ENCODE measurements at places on chromosomes 12 and 14. TPM values are rescaled to one million over a fixed set of nuclear protein-coding genes. Genes with fewer than 3 reads are reported as not detected.

- H3K4me3 ChIP-seq, result no peak overlapping the region
- H3K27me3 ChIP-seq, result no peaks in the 10 kb centered on the region
- DNase-seq, result no peak
- no peaks in the 10 kb centered on the region for H3K36me3 ChIP-seq
- H3K4me1 ChIP-seq, result no peaks in the 10 kb centered on the region
Observed at GRCh38 chr12:101097829-101098580, 112.0 kb downstream of the SLC5A8 start.

DNA sequence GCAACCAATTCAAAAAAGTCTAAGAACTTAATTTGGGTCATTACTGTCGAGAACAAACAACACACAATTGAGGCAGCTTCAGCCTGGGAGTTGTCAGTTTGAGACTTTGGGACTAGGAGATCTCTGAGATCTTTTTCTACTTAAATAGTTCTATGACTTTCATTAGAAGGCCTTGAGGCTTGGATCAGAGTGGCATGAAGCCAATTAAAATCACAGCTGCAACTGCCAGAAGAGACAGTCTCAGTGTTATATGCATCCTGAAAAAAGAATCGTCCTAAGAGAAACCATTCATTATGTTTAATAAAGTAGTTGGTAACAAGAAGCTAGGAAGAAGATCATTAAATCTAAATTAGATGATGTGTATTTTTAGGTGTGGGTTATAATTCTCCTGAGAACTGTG lies 170.8 kb upstream of the RASSF8 start:
- no peak overlapping the region for H3K27ac ChIP-seq
- no peaks in the 10 kb centered on the region for H3K27me3 ChIP-seq
- no peak overlapping the region for H3K4me3 ChIP-seq
- no peak for DNase-seq
- no peaks in the 10 kb centered on the region for H3K4me1 ChIP-seq

GRCh38 chr12:575948-576614 lies 87.2 kb downstream of the NINJ2 start:
- peak overlapping the region; percentile 61 for H3K4me3 ChIP-seq
- no peaks in the 10 kb centered on the region for H3K27me3 ChIP-seq
- peak; percentile 85 for DNase-seq
- H3K36me3 ChIP-seq, result no peaks in the 10 kb centered on the region

- no peak for DNase-seq
- H3K36me3 ChIP-seq, result no peaks in the 10 kb centered on the region
- peaks cover 2% of the 10 kb centered on the region for H3K27me3 ChIP-seq
- H3K4me3 ChIP-seq, result no peak overlapping the region
Observed at GRCh38 chr12:55467836-55468235, 2.1 kb downstream of the OR6C70 start.

- DNase-seq, result no peak
- no peaks in the 10 kb centered on the region for H3K36me3 ChIP-seq
- H3K4me3 ChIP-seq, result no peak overlapping the region
- peaks cover 30% of the 10 kb centered on the region for H3K4me1 ChIP-seq
- no peaks in the 10 kb centered on the region for H3K27me3 ChIP-seq
Observed at GRCh38 chr14:92560106-92560865, 46.7 kb downstream of the RIN3 start.

- peaks cover 29% of the 10 kb centered on the region for H3K36me3 ChIP-seq
- peaks cover 4% of the 10 kb centered on the region for H3K4me1 ChIP-seq
- H3K27me3 ChIP-seq, result no peaks in the 10 kb centered on the region
- DNase-seq, result no peak
- no peak overlapping the region for H3K27ac ChIP-seq
- no peak overlapping the region for H3K4me3 ChIP-seq
Observed at GRCh38 chr14:63616015-63616414, 25.7 kb downstream of the WDR89 start.

DNA sequence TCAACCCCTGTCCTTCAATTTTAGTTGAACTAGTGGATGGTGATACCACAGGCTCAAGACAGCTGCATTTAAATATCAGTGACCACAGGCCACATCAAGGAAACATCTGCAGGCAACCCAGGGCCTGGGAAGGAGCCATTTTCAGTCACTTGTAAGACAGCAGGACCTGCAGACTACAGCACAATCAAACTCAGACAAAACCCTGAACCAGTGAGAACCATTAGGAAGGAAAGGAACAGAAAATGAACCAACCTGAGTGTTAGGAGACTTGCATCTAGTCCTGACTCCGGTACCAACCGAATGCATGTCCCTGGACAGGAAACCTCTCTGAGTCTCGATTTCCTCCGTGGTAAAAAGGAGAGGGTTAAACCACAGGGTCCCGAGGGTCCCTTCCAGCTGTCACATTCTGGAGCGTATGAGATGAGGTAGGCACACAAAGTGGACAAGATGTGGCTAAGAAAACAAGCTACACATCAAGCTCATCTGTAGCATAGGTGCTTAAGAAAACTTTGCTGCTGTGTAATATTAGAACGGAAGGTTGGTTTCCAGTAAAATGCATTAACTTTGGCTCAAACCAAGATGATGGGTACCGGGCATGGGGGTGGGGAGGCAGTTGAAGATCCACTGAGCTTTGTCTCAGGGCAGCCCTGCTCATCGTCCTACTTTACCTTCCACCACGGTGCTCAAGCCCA lies 1.6 kb upstream of the CDKN1B start:
- H3K27ac ChIP-seq, result peak overlapping the region; percentile 98
- peak; percentile 77 for DNase-seq
- H3K4me1 ChIP-seq, result peaks cover 57% of the 10 kb centered on the region
- H3K4me3 ChIP-seq, result peak overlapping the region; percentile 95
- peaks cover 27% of the 10 kb centered on the region for H3K36me3 ChIP-seq

DNA sequence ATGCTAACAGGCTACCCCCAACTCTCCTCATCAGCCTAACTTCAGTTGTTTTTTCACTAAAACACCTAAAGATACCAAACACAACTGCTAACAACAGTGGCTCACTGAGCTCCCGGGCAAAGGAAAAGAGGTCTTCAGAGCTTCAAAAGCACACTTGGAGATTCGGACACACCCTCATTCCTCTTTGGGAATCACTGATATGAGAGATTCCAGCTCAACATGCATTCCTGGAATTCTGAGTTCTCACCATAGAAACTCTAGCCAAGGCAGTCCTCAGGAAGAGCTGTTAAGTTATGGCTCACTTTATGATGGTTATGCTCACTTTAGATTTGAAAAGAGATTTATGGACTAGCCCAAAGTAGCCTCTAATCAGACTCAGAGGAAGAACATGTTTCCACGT lies 40.1 kb downstream of the STXBP6 start:
- H3K27me3 ChIP-seq, result no peaks in the 10 kb centered on the region
- H3K27ac ChIP-seq, result no peak overlapping the region
- H3K4me1 ChIP-seq, result no peaks in the 10 kb centered on the region
- H3K36me3 ChIP-seq, result no peaks in the 10 kb centered on the region
- DNase-seq, result no peak

DNA sequence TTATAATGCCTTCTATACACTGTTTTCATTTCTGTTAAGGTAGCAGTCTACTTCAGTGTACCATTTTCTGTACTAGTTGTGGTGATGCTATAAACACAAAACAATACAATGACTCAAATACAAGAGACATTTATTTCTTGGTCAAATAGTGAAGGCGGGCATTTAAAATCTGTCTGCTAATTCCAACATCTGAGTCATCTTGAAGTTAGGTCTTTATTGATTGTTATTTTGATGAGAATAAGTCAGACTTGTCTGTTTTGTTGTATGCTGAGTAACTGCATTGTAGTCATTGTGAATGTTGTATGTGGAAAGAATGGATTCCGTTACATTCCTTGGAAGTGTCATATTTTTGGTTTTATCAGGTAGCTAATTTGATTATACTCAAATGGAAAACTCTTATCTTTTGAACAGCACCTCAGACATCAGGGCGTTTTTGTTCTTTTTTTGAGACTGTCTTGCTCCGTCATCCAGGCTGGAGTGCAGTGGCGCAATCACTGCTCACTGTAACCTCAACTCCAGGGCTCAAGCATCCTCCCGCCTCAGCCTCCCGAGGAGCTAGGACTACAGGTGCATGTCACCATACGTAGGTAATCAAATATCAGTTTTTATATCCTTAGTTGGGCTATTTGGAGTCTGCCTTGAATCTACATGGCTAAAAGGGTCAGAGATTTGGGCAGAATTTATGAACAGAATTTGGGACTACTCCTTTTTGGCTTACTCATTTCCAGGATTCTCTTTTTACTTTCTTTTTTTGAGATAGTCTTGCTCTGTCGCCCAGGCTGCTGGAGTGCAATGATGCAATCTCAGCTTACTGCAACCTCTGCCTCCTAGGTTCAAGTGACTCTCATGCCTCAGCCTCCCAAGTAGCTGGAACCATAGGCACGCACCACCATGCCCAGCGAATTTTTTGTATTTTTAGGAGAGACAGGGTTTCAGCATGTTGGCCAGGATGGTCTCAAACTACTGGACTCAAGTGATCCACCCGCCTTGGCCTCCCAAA lies 56.8 kb downstream of the PAPLN start:
- no peak for DNase-seq
- H3K36me3 ChIP-seq, result peaks cover 6% of the 10 kb centered on the region
- no peaks in the 10 kb centered on the region for H3K27me3 ChIP-seq
- no peaks in the 10 kb centered on the region for H3K4me1 ChIP-seq
- H3K4me3 ChIP-seq, result no peak overlapping the region

- H3K27me3 ChIP-seq, result peaks cover 2% of the 10 kb centered on the region
- no peaks in the 10 kb centered on the region for H3K4me1 ChIP-seq
- no peak overlapping the region for H3K27ac ChIP-seq
Observed at GRCh38 chr12:95532851-95533250, 18.4 kb downstream of the USP44 start.

- no peak overlapping the region for H3K4me3 ChIP-seq
- H3K27me3 ChIP-seq, result no peaks in the 10 kb centered on the region
- no peaks in the 10 kb centered on the region for H3K4me1 ChIP-seq
- H3K27ac ChIP-seq, result no peak overlapping the region
- no peak for DNase-seq
Observed at GRCh38 chr12:42804928-42805327, 215.4 kb upstream of the PRICKLE1 start.

DNA sequence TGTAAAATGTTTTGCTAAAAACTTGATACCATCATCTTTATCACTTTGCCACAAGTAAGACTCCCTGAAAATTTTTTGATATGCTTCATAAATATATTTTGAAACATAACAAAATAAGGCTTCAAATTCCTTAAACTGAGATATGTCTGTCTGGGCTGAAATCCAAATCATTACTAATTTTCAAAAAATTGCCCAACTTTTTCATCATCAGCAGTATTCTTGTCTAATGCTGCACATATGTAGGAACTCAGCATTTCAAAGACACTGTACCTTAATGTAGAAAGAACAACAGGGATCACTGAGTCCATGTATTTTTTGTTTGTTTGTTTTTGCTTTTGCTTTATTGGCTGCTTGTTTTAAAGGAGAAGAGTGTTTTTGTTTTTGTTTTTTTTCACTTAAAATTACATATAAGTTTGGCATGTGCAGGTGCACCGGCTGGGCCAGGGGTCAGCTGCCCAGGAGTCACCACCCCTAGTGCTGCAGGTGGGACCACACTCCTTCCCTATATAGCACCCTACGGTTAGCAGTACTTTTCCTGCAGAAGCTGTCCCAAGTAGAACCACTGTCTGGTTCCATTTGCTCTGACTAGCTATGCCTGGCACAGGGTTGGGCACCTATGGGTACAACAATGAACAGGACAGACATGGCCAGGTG lies 231.2 kb downstream of the PIK3C2G start:
- H3K4me3 ChIP-seq, result no peak overlapping the region
- no peaks in the 10 kb centered on the region for H3K4me1 ChIP-seq
- H3K36me3 ChIP-seq, result no peaks in the 10 kb centered on the region
- no peaks in the 10 kb centered on the region for H3K27me3 ChIP-seq
- DNase-seq, result no peak
- no peak overlapping the region for H3K27ac ChIP-seq

- no peak overlapping the region for H3K27ac ChIP-seq
- H3K4me1 ChIP-seq, result no peaks in the 10 kb centered on the region
- H3K4me3 ChIP-seq, result no peak overlapping the region
- no peaks in the 10 kb centered on the region for H3K36me3 ChIP-seq
Observed at GRCh38 chr14:85402569-85403162, 127.3 kb upstream of the FLRT2 start.

GRCh38 chr14:71267691-71268090 lies 360.4 kb downstream of the PCNX1 start:
- no peaks in the 10 kb centered on the region for H3K36me3 ChIP-seq
- H3K27me3 ChIP-seq, result no peaks in the 10 kb centered on the region
- no peak for DNase-seq
- peak overlapping the region; percentile 84 for H3K4me3 ChIP-seq
- H3K4me1 ChIP-seq, result peaks cover 11% of the 10 kb centered on the region

- peaks cover 36% of the 10 kb centered on the region for H3K36me3 ChIP-seq
- DNase-seq, result no peak
- H3K4me3 ChIP-seq, result no peak overlapping the region
- no peak overlapping the region for H3K27ac ChIP-seq
Observed at GRCh38 chr12:94994312-94994711, 9.2 kb downstream of the NDUFA12 start.

GRCh38 chr14:74583689-74584434 lies 28.2 kb downstream of the LTBP2 start:
- no peaks in the 10 kb centered on the region for H3K27me3 ChIP-seq
- no peak for DNase-seq
- H3K4me1 ChIP-seq, result peaks cover 4% of the 10 kb centered on the region
- H3K36me3 ChIP-seq, result no peaks in the 10 kb centered on the region
- no peak overlapping the region for H3K27ac ChIP-seq

- H3K36me3 ChIP-seq, result no peaks in the 10 kb centered on the region
- no peaks in the 10 kb centered on the region for H3K27me3 ChIP-seq
- H3K4me3 ChIP-seq, result no peak overlapping the region
- DNase-seq, result no peak
- no peak overlapping the region for H3K27ac ChIP-seq
Observed at GRCh38 chr14:29671034-29671433, 256.6 kb downstream of the PRKD1 start.

- H3K4me1 ChIP-seq, result no peaks in the 10 kb centered on the region
- no peaks in the 10 kb centered on the region for H3K36me3 ChIP-seq
- peaks cover 9% of the 10 kb centered on the region for H3K27me3 ChIP-seq
- H3K4me3 ChIP-seq, result no peak overlapping the region
- DNase-seq, result peak; percentile 15
Observed at GRCh38 chr12:26017484-26018211, 59.2 kb downstream of the RASSF8 start.

- H3K27me3 ChIP-seq, result no peaks in the 10 kb centered on the region
- H3K27ac ChIP-seq, result no peak overlapping the region
- no peak for DNase-seq
- peaks cover 9% of the 10 kb centered on the region for H3K4me1 ChIP-seq
Observed at GRCh38 chr12:7012024-7012607, 6.2 kb downstream of the LPCAT3 start.

DNA sequence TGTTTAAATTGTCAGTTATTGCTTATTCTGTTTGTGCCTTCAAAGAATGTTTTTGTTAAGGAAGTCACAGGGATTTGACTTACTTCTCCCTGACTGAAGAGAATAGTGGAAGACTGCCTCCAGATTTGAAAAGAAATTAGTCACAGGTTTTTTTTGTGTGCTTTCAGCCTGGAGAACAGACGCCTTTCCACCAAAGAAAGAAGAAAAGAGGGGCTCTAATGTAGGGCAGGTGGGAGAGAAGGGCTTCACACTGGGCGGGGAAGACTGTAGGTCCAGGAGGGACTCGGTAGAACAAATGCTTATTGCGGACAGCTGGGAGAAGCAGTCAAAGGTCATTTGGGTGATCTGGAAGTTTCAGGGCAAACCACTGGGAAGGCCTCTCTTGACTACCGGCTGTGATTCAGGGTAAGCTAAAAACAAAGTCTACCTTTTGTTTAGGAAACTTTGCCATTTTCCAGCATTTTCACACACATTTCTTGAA lies 76.8 kb downstream of the SAMD4A start:
- no peaks in the 10 kb centered on the region for H3K27me3 ChIP-seq
- DNase-seq, result no peak
- no peak overlapping the region for H3K4me3 ChIP-seq
- H3K4me1 ChIP-seq, result no peaks in the 10 kb centered on the region
- H3K27ac ChIP-seq, result no peak overlapping the region

The HOXC13 gene
- not detected for total RNA-seq

The SPTB gene
- 0.91 TPM for total RNA-seq

The STAC3 gene
- total RNA-seq, result 2.6 TPM

The PTPN6 gene
- 174 TPM for total RNA-seq

The MYF6 gene
- total RNA-seq, result not detected

The YLPM1 gene
- 93.2 TPM for total RNA-seq

The RERGL gene
- not detected for total RNA-seq

Data from CD4-positive, CD25-positive, alpha-beta regulatory T cell (primary cell).